ENCODE measurements at places on chromosomes 16 and 17.

GRCh38 chr16:84024854-84025253 lies 17.7 kb downstream of the SLC38A8 start:
- DNase-seq, result no peak

DNA sequence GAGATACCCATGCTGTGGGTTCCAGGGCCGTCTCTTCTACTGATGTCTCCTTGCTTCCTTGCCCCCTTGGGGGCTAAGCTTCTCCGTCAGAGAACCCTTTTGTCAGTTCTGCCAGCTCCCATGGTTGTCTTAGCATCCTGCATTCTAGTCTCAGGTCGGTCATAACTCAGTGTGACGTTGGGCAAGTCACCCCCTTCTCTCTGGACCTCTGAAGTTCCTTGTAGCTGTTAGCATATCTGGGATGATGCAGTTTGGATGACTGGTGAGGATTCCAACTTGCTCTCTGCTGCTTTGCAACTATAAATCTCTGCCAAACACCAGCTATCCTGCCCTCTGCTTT lies 8.9 kb upstream of the MYL4 start:
- DNase-seq, result no peak

DNA sequence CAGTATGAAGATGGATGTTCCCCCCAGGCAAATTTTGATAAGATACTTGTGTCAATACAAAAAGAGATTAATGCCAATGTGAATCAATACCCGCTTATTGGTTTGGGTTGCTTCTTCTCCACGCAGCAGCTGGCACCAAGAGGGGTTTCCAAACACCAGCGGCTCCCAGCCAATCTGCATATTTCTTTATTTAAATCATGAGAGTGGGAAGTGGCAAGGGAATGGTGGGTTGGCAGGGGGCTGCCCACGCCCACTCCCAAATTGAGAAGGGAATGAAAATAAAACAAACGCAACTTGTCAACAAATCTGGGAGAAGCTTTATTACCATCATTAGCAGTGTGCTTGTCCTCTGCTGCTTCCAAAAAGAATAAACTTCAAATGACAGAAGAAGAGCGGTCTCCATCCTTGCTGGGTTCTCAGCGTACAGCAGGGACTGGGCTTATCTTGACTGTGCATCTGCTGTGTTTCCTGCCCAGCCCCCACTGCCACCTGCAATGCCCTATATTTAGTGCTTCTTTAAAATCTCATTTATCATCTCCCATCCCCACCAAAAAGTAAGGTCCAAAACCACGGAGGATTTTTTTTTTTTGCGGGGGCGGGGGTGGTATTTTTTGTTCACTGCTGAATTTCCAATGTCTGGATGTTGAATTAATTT lies 34.9 kb upstream of the C16orf78 start:
- DNase-seq, result no peak

GRCh38 chr16:74111456-74111982 lies 185.1 kb upstream of the PSMD7 start:
- no peak for DNase-seq

DNA sequence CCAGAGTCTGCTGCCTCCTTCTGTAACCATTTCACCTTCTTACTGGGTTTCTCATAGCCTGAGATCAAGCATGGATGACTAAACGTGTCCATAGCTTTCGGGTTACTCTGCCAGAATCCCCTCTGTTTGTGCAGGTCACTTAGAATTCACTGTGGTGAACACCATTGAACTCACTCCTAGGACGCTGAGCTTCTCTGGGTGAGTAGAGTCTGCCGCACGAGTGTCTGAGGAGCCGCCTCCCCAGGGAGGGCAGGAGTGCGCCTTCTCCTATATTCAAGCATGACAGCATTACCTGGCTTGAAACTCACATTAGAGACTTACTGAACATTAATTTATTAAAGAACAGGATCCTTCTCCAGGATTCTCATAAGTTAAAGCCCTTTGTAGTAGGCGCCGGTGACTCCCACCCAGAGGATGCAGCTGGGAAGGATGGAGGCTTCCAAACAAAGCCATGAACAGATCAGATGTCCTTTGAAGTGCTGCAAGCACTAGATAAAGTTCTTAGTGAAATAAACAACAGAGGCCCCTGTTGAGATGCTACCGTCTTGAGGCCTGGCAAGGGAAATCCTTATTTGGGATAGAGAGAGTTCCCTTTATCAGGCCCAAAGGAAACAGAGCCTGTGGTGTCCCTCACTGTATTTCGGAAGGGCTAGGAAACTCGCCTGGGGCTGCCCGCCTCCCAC lies 144.6 kb upstream of the PLCG2 start:
- DNase-seq, result peak; percentile 24

DNA sequence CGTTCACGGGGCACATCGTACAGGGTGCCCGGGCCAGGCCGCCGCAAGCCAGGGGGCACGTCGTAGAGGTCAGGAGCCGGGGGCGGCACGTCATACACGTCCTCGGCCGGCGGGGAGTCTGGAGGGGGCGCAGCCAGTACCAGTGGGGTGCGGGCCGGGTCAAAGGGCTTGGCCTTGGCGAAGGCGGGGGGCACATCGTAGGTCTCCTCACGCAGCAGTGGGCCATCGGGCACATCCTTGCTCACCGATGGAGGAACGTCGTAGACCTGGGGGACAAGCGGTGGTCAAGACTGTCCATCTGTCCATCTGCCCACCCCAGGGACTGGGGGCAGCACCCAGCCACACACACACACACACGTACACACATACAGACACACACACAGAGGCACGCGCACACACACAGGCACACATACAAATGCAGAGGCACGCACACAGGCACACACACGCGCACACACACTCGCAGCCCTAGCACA lies 15.7 kb downstream of the BCAR1 start:
- no peak for DNase-seq

GRCh38 chr17:5581655-5582054 lies 2.7 kb downstream of the NLRP1 start:
- DNase-seq, result no peak

Measured in hematopoietic multipotent progenitor cell treated with erythropoietin and hydrocortisone succinate and interleukin-3 and kit ligand, for 17 days (in vitro differentiated cells).